IMR-90 (cell line): ENCODE measurements at places on chromosomes 11 and 22.

GRCh38 chr11:132054822-132055221 is 684.4 kb downstream of the NTM start:
- H3K4me3 ChIP-seq, result no peak overlapping the region
- H3K36me3 ChIP-seq, result no peaks in the 10 kb centered on the region
- no peak overlapping the region for H3K27ac ChIP-seq
- peak; percentile 89 for DNase-seq
- no peaks in the 10 kb centered on the region for H3K27me3 ChIP-seq

- H3K27me3 ChIP-seq, result no peaks in the 10 kb centered on the region
- peaks cover 3% of the 10 kb centered on the region for H3K36me3 ChIP-seq
- no peak for DNase-seq
- H3K4me3 ChIP-seq, result no peak overlapping the region
- no peaks in the 10 kb centered on the region for H3K4me1 ChIP-seq
Observed at GRCh38 chr11:59625703-59626102, 10.1 kb upstream of the OSBP start.

DNA sequence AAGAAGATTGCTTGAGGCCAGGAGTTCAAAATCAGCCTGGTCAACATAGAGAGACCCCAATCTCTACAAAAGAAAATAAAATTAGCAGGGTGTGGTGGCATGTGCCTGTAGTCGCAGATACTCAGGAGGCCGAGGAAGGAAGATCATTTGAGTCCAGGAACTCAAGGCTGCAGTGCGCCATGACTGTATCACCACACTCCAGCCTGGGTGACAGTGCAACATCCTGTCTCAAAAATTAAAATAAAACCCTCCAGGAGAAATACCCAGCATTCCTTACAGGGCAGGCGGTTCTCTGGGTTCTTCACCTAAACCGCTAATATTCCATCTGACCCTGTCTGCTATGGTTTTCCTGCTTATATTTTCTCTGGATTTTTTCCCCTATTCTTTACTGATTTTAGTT is 13.5 kb downstream of the TCF20 start:
- H3K27me3 ChIP-seq, result no peaks in the 10 kb centered on the region
- H3K4me3 ChIP-seq, result no peak overlapping the region
- peaks cover 13% of the 10 kb centered on the region for H3K4me1 ChIP-seq
- no peak overlapping the region for H3K27ac ChIP-seq
- DNase-seq, result no peak

DNA sequence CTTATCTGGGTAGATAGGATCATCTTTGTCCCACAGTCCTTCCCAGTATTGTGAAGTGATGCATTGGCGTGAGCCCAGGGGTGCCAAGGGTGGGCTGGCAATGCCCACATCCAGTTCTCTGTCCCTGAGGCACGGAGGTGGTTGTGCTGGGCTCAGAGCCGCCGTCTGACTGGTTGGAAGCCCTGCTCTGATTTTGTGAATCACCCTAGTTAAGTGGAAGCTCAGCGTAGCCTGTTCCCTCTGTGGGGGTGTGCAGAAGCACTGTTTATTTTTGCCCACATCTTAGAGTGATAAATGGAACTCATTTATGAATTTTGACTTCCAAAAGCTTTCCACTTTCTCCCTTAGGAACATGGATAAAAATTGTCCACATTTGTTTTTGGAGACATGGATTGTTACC is 13.6 kb downstream of the BCR start:
- no peak overlapping the region for H3K4me3 ChIP-seq
- H3K4me1 ChIP-seq, result peaks cover 6% of the 10 kb centered on the region
- H3K27ac ChIP-seq, result no peak overlapping the region
- peak; percentile 27 for DNase-seq
- no peaks in the 10 kb centered on the region for H3K27me3 ChIP-seq

DNA sequence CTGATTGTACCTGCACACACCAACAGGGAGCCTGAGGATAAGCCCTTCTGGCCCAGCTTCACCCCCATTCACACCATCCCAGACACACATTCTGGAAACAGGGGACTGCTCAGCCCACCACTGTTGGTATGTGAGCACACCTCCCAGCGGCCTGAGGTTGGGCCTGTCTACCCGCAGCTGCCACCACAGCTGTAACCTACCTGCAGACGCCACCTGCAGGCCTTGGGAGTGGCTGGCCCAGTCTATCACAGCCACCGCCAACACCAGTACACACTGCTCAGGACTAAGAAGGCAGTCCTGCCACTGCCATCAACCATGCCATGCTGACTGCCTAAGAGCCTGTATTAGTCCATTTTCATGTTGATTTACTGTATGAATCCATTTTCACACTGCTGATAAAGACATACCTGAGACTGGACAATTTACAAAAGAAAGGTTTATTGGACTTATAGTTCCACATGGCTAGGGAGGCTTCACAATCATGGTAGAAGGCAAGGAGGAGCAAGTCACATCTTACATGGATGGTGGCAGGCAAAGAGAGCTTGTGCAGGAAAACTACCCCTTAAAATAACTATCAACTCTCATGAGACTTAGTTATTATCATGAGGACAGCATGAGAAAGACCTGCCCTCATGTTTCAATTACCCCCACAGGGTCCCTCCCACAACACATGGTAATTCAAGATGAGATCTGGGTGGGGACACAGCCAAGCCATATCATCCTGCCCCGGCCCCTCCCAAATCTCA is 30.6 kb downstream of the RSF1 start:
- no peak overlapping the region for H3K27ac ChIP-seq
- H3K4me3 ChIP-seq, result no peak overlapping the region

- DNase-seq, result peak; percentile 99
- H3K4me1 ChIP-seq, result peaks cover 24% of the 10 kb centered on the region
- no peaks in the 10 kb centered on the region for H3K36me3 ChIP-seq
- H3K27ac ChIP-seq, result peak within 1 kb of the TSS; percentile 89
- H3K27me3 ChIP-seq, result no peaks in the 10 kb centered on the region; the same call in 1 of the 2 replicates
- H3K4me3 ChIP-seq, result peak within 1 kb of the TSS; percentile 49
Observed at GRCh38 chr11:10454878-10455631, at the start of gene AMPD3. AMPD3 (plus strand) TSS chr11:10455264; CDS start chr11:10461520, 6,256 bp downstream.
